ENCODE measurements at places on chromosomes 7 and 10.
A peak's percentile ranks its signal among the peaks of the same experiment; 100 is the strongest.

DNA sequence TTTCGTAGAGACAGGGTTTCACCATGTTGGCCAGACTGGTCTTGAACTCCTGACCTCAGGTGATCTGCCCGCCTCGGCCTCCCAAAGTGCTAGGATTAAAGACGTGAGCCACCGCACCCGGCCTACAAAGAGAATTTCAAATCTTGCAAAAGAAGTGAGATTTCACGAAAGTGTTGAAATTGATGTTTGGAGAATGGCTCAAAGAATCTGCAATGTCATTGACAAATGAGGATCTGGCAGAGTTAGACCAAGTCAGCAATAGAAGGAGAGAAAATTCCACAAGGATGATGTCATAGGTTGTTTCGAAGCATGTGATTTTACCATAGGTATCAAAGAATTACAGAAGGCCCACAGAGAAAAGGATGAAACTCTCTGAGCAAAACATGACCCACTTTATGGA, 71.7 kb downstream of the LYZL2 start:
- DNase-seq, result no peak

GRCh38 chr10:121539786-121540185, 58.5 kb downstream of the FGFR2 start:
- no peak for DNase-seq

- no peak for DNase-seq
Observed at GRCh38 chr10:16890691-16891090, 73.5 kb upstream of the RSU1 start.

DNA sequence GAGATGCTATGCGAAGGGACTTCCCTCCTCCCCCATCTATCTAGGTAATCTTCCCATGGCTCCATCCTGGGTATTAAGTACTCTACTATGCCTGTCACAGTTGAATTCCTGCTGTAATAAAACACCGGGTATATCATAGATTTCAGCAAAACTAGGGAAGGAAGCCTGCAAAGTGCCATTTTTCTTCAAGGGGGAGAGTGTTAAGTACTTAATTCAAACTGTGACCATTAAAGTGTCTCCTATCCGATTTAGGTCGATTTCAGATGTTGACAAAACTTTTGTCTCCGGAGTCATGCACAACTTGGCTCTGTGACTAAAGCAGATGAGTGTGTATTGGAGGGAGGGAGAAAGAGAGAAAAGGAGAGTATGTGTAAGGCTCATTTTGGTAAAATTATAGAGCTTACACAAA, 4.6 kb downstream of the HOXA4 start:
- no peak for DNase-seq

DNA sequence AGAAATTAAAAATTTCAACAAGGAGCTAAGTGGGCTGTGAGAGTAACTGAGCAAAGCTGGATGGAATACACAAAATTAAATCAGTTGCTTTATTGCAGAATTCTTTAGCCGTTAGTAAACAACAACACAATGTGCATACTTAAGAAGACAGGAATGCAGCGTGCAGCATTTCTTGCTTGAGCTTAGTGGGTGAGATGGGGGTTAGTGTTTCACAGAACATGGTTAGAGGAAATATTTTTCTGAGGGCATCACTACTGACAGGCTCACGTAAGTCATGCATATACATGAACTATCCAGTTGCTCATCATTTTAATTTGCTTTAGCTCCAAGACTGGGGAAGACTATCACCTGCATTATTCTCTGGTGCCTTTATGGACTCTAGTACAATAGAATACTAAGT, 80.8 kb downstream of the CD36 start:
- DNase-seq, result no peak

GRCh38 chr7:107173191-107173590, 4.4 kb downstream of the HBP1 start:
- no peak for DNase-seq

DNA sequence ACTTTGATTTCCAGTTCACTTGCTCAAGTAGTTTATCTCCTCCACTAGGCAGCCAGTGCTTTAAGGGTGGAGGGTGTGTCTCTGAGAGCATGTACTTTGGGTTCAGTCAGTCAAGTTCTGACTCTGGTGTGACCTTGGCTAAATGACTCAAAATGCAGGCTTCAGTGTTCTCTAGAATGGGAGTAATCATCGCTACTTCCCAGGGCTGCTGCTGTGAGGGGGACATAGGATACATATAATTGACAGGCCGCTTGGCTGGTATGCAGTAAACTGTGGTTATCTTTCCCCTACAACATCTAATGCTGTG, 3.5 kb downstream of the PTPRE start:
- DNase-seq, result no peak

GRCh38 chr10:132511121-132512051, 26.2 kb upstream of the INPP5A start:
- DNase-seq, result no peak

DNA sequence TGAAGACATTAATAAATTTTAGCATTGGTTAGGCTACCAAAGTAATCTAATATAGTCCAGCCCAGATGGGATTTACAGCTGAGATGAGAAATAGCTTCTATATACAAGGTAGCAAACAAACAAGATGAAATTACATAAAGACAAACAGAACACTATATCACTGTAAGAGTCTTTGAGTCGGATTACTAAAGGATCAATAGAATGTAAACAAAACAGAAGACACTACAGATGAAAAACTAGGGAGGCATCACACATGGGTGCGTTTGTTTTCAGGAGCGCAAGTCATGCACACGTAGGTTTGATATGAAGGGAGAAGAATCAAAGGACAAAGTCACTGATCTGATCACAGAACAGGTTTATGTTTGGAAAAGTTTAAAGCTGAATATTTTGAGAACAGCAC, 26.5 kb downstream of the MPP7 start:
- no peak for DNase-seq

- DNase-seq, result no peak
Observed at GRCh38 chr7:148838905-148839304, 45.2 kb downstream of the EZH2 start.

DNA sequence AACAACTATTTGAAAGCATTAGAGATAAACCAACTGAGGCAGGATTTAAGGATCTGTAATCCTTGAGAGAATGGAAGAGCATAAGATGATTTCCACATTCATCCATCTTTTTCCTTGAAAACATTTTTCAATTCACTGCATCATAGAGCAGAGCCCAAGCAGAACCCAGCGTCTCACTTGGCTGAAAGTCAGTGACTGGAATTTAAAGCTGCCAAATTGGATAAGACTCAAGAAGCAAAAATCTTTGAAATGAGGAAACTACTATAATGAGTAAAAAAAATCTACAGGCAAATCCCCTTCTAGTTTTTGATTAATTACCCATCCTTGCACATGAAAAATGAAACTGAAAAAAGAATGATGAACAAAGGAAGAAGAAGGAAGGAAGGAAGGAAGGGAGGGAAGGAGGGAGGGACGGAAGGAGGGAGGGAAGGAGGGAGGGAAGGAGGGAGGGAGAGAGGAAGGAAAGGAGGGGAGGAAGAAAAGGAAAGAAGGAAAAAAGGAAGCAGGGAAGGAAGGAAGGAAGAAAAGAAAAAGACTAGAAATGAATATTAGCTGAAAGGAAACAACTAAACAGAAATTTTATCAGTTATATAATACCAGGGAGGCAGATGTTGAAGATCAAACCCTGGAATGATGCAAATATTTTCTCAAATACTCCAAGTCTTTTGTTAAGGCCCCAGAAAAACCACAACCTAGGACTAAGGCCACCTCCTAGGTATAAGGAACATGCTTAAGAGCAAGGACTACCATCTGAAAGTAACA, 336.3 kb upstream of the MAGI2 start:
- peak; percentile 55 for DNase-seq

DNA sequence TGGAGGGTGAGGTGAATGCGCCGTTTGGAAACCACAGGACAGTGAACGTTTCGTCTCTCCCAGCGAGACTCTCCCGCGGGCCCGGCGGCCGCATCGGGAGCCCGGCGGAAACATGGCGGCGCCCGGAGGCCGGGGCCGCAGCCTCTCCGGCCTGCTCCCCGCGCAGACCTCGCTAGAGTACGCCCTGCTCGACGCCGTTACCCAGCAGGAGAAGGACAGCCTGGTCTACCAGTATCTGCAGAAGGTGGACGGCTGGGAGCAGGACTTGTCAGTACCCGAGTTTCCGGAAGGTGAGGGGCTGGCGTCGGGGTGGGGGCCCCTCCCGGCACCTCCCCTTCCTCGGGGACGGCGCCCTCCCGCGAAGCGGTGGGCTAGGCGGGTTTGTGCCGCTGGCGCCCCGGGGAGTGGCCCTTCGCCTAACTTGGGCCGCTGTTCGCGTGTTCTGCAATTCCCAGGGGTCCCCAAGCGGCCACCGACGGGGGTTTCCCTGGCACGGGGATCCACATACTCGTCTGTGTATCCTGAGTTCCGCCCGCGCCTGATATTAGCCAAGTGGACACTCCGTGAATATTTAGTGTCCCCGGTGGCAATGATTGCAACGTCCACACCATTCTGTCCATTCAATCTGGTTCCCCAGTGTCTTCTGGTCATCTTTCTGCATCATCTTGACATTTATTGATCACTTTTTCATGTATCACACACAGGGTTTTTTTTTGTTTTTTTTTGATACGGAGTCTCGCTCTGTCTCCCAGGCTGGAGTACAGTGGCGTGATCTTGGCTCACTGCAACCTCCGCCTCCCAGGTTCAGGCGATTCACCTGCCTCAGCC, 514 bp downstream of the NHLRC2 start:
- DNase-seq, result no peak

DNA sequence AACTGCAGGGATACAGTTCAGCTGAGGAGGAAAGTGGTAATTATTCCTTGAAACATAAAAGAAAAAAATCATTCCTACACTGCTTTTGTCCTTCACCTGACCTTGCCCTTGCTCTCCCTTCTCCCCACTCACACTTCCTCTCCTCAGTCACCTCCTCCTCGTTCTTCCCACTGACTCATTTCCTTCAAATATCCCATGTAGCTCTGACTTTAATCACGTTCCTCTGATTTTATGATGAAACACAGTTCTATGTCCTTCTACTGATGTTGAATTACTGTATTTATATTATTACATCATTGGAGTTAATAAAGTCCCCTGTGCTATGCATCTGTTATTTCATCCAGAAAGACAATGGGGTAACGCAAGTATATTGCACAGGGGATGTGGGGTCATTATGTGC, 575.6 kb downstream of the POM121L12 start:
- no peak for DNase-seq

GRCh38 chr7:1530946-1531262, 402 bp downstream of the MAFK start:
- DNase-seq, result no peak

- no peak for DNase-seq
Observed at GRCh38 chr7:21281193-21281592, 146.7 kb upstream of the SP4 start.

GRCh38 chr7:134284011-134284410, 32.7 kb downstream of the SLC35B4 start:
- DNase-seq, result no peak

- DNase-seq, result no peak
Observed at GRCh38 chr10:113754125-113754524, 2.6 kb downstream of the PLEKHS1 start.

DNA sequence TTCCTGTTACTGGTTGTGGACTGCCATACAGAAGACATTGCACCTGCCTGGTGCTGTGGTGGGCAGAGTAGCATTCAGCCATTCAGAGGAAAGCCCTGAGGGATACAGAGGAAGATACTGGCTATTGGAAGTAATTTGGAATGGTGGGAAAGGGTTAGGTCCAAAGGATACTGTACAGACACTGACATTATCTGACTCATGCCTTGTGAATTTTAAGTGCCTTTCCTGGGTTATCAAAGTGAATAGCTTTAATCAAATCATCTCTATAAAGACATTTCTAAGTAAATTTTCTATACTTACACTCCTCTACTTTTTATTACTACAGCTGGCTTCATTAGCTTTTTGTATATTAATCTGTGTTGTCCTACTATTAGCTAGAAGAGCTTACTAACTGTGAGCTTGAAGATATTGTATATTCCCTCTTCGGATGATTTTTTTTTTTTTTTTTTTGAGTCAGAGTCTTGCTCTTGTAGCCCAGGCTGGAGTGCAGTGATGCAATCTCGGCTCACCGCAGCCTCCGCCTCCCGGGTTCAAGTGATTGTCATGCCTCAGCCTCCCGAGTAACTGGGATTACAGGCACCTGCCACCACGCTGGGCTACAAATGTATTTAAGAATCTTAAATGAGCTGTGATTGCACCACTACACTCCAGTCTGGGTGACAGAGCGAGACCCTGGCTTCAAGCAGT, 186.5 kb downstream of the ADK start:
- no peak for DNase-seq

GRCh38 chr10:36779238-36779846, 346.1 kb upstream of the ANKRD30A start:
- DNase-seq, result peak; percentile 38

Data from GM04504 (cell line).